ENCODE measurements at places on chromosomes 7 and 10.
A peak's percentile ranks its signal among the peaks of the same experiment; 100 is the strongest.

- no peak for DNase-seq
These were observed 58.5 kb downstream of the STK32C start for GRCh38 chr10:132249226-132249724.

DNA sequence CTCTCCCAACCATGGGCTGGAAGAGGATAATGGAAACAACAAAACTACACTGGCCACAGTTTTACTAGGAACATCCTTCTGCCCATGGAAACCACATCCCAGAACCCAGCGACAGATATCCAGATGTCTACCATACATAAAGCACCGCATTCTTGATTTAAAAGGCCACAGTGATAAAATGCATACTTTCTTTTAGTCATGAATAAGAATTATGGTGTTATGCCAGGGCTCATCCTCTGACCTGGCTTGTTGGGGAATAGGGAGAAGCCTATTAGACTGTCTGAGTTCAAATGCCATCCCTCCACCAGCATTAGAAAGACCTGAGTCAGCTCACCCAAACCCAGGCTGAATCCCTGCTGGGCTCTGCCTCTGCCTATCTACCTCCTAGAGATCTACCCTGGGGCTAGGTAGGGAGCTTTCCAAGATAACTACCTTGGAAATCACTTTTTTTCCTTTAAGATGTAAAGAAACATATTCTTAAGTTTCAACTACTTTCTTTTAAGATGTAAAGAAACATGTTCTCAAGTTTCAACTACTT lies 5.2 kb downstream of the ABCA13 start:
- no peak for DNase-seq

- no peak for DNase-seq
These were observed 60.2 kb downstream of the CHST15 start for GRCh38 chr10:124032971-124033886.

- no peak for DNase-seq
These were observed 57.8 kb downstream of the COL26A1 start for GRCh38 chr7:101420436-101420835.

GRCh38 chr7:131970602-131971001 lies 414.2 kb upstream of the PODXL start:
- DNase-seq: peak; percentile 49

DNA sequence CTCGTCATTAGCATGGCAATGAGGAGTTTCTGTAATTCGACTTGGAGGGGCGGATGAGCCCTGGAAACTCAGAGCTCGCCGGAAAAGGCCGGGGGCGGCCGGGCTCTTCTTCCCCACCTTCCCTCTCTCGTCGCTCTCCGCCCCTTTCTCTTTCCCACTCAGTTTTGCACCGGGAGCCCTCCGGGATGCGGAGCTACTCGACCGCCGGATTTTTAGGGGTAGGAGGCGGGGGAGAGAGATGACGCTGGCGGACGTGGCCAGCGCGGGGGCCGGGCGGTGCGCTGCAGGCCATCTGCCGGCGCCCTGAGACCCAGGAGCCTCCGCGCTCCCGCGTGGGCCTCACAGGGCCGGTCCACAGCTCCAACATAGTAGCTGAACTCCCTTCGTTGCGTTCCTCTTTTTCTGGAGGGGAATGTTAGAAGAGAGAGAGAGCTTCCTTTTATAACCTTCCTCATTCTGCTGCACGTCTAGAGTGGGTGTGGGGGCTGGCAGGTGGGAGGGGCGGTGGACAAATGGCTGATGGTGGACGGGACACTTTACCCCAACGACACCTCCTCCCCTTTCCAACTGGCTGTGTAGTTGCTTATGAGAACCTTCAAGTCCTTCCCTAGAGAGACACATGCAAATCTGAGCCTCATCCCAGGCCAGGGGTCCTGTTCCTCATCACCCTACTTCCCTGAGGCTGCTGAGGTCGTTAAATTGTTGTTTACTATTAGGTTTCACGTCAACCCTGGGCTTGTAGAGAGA lies 1.1 kb upstream of the HOXA1 start:
- DNase-seq: peak; percentile 47

DNA sequence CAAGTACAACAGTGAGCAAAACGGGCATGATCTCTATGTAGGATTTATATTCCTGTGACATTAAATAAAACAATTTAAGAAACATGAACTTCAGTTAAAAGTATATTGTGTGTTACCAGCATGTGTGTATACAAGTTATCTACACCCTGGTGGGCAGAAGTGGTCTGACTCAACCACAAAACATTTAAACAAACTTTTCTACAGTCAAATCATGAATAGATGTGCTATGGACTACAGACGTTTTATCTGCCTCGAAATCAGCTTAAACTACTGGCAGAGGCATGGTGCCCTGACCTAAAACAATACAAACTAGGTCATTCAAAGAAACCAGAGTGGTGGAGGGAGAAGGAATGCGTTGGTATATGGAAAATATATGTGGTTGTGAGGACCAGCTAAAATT lies 3.6 kb downstream of the ARL3 start:
- no peak for DNase-seq

- DNase-seq: no peak
These were observed 13.7 kb downstream of the MMP21 start for GRCh38 chr10:125761961-125762360.

- DNase-seq: no peak
These were observed 25.3 kb upstream of the NEBL start for GRCh38 chr10:20922451-20922850.

- no peak for DNase-seq
These were observed 175.5 kb upstream of the PLXDC2 start for GRCh38 chr10:19640566-19641263.
